MCF 10A (cell line): ENCODE measurements at places on chromosomes 16 and 17.

DNA sequence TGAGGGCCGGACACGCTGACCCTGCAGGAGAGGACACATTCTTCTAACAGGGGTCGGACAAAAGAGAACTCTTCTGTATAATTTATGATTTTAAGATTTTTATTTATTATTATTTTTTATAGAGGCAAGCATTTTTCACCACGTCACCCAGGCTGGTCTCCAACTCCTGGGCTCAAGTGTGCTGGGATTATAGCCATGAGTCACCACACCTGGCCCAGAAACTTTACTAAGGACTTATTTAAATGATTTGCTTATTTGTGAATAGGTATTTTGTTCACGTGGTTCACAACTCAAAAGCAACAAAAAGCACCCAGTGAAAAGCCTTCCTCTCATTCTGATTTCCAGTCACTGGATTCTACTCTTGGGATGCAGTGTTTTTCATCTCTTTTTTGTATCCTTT, 2.3 kb upstream of the SERPINF1 start:
- DNase-seq = peak; percentile 57

DNA sequence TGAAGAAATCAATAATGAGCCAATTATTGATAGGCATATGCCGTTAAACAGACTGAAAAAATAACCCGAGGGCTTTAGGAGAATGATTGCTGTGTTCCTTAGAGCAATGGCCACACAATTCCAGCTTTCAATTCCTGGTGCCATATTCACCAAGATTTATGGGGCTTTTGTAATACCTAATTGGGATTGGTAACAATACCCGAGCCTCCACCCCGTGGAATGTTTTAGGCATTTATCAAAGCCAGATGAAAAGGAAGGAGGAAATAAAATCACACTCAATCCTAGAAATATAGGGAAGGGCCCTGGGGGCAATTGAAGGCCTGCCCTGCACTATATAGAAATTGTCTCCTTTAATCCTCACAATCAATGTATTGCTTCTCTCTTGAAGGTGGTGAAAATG, 42.1 kb upstream of the MLYCD start:
- no peak for DNase-seq

- peak; percentile 92 for DNase-seq
Observed at GRCh38 chr17:3754458-3755334, 31.0 kb downstream of the HASPIN start.

DNA sequence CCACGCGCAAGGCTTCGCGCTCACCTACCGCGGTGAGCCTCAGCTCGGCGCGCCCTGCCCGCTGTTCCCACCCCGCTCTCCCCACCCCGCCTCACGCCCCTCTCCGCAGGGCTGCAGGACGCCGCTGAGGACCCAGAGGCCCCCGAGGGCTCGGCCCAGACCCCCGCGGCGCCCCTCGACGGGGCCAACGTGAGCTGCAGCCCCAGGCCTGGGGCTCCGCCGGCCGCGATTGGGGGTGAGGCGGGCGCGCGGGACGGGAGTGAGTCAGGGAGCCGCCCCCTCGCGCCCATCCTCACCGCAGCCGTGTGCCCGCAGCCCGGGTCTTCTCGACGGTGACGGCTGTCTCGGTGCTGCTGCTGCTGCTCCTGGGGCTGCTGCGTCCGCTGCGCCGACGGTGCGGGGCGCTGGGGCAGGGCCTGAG, 1.9 kb upstream of the PAQR4 start:
- DNase-seq = no peak

GRCh38 chr17:19391432-19391831, 4.4 kb upstream of the MFAP4 start:
- no peak for DNase-seq

DNA sequence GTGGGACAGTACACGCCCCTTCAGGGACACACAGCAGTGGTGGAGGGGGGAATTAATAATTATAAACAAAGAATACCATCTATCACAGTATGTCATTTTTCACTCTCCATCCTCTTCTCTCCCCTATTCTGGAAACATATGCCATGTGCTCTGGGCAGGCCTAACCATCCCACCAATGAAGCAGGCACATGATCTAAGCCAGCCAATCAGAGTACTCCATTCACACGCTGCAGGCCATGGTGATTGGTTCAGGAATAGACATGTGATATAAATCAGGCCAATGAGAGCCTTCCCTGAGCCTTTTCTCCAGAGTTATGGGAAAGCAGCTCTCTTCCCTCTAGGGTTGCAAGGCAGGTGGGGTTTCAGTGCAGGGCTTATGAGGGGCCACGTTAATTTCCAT, 36.5 kb downstream of the GSG1L start:
- no peak for DNase-seq

- no peak for DNase-seq
Observed at GRCh38 chr16:82182266-82183003, 12.4 kb upstream of the MPHOSPH6 start.
